Islet precursor cell (in vitro differentiated cells): ENCODE measurements at places on chromosomes 4 and X.

DNA sequence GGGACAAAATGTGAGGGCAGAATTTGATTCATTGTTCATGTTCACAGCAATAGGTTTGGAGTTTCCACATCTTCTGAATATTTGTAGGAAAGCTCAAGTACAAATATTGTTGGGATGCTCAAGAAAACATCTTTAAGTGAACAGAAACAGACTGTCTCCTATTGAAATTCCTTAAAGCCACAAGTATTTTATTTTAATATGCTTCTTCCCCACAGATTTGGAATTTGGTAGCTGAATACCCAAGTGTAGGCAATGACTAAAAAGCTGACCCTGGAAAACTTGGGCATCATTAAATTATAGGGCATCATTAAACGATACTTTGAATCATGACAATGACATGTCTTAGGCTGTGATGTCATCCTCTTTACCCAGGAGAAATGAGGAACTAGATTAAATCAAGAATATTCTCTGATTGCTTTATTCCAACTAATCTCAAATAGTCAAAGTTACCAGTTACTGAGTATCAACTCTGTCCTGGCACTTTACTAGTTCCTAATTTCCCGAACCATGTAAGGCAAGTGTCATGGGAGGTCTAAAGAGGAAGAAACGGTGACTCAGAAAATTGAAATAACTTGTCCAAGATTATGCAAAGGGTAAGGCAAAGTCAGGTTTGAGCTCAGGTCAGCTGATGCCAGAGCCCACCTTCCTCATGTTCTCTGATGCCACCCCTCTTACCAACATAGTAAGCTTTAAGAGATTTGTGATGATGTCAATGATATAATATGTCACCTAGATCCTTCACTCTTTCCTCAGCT lies 223.1 kb upstream of the LEF1 start:
- DNase-seq: no peak

GRCh38 chr4:108867476-108867875 lies 104.6 kb upstream of the ETNPPL start:
- DNase-seq: no peak

GRCh38 chr4:148159793-148160192 lies 282.4 kb downstream of the NR3C2 start:
- DNase-seq: no peak

GRCh38 chr4:185546335-185546734 lies 11.0 kb upstream of the PDLIM3 start:
- no peak for DNase-seq

GRCh38 chr4:25842229-25842845 lies 20.5 kb downstream of the SEL1L3 start:
- DNase-seq: peak; percentile 25

DNA sequence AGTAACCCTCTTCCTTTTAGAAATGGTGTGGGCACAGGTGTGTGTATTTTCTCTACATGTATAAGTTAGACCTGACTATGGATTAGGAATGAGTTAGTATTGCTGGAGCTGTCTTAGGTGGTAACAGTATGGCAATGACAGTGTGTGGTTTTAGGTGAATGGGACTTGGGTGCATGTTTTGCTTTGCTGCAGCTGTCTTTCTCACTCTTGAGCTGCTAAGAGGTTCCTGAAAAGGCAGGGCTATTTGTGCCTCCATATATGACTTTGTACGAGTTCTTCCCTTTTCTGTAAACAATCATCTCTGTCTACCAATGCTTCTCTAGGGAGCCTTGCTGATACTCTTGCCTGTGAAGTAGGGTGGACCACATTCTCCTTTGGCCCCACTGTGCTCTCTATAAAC lies 234.8 kb upstream of the HHIP start:
- DNase-seq: no peak

DNA sequence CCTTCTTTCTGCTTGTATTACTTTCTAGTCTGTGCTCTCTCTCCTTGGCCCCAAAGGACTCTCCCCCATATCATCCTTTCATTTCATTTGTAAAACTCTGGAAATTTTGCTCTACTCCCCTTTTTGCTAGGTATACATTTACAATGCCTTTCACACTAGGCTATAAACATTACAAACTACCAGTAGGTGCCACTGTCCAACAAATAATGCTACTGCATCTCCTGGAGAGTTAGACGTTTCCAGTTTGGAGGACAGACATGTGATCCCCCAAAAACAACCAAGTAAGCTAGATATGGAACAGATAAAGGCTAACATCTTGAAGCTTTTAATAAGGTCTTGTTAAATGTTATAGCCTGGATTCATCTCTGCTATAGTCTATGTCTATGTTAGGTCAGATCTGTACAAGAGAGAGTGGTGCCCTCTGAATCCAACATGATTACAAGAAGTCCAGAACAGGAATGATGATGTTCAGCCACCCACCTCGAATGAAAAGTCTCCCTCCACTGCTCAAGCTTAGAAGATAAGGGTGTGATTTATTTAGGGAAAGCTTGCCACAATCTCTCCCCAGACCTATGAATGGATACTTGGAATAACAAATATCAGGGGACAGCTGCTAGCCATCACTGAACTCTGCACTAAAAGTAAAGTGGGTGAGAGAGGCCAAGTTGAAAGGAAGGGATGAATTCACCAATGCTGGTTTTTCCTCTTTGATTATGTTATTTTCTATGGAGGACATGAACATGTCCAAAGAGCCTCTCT lies 14.3 kb downstream of the CBR4 start:
- no peak for DNase-seq

DNA sequence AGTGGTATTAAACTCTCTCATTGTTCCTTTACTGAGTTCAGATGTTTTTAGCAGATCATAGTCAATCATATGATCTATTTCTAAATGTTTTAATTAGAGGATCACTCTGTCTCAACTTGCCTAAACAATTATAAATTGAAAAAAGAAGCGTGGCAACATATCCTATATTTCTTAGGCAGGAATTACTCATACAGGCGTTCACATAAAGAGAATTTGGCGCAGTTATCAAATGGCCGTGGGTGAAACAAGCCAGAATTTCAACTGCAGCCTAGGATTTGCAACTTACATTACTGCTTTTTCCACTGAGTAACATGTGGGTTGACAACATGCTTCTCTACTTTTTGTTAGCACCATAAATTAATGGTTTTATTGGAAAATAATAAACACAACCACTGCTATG lies 141.3 kb downstream of the CPE start:
- no peak for DNase-seq

GRCh38 chrX:150954951-150955350 lies 28.2 kb upstream of the HMGB3 start:
- DNase-seq: no peak

DNA sequence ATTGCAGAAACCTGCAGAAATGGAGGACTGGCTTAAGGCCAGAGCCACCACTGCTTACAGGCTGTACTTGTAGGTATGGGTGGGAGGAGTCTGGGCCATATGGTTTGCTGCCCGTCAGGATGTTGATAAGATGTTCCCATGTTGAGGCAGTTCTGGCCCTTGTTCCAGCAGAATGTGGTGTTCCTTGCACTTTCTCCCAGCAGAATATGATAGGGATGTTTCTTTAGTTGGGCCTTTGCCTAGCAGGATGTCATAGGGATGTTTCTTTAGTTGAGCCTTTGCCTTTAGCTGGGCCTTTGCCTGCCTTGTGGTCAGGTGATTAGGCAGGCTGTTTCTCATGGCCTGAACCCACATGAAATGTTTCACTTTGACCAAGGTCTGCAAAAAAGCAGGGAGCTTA lies 139.1 kb upstream of the PAQR3 start:
- no peak for DNase-seq

DNA sequence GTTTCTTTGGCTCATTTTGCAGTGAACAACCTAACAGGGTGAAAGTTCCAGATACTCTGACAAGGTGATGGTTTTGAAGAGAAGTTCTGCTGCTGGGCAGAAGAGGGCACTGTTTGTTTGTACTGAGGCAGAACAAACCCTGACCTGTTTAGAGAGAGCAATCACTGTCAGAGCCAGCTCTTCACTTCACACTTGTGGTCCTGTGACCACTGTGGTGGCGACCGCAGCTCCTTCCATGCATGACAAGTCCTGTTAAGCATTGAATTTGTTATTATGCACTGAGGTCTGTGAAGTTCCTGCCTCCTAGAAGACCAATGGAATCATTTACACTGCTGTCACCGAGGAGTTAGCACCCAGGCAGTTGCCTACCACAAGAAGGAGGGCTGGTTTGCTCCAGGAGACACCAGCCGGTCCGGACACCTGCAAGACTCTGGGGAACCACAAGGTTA lies 86.6 kb downstream of the ZNF330 start:
- peak; percentile 80 for DNase-seq

DNA sequence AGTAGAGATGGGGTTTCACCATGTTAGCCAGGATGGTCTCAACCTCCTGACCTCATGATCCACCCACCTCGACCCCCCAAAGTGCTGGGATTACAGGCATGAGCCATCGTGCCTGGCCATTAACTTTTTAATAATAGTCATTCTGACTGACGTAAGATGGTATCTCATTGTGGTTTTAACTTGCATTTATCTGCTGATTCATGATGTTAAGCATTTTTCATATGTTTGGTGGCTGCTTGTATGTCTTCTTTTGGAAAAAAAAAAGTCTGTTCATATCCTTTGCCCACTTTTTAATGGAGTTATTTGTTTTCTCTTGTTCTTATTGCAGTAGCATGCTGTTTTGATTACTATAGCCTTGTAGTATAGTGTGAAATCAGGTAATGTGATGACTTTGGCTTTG lies 45.8 kb downstream of the ANXA10 start:
- DNase-seq: no peak

GRCh38 chr4:23956601-23957364 lies 66.9 kb upstream of the PPARGC1A start:
- DNase-seq: peak; percentile 74

GRCh38 chr4:81634766-81635549 lies 163.3 kb upstream of the RASGEF1B start:
- no peak for DNase-seq

DNA sequence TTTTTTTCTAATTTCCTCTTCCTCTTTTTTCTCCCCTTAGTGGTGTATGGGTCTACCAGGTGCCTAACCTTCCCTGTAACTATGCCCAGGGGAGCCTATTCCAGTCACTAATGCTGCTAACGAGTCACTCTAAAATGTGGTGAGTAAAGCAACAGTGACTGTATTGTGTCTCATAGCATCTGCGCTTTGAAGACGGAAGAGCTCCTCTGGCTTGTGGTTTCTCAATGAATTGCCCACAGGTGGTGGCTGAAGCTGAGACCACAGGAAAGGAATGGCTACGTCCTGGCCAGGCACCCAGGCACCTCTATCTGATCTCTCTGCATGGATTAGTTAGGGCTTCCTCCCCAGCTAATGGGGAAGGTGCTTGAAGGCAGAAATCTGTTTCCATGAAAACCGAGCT lies 763.5 kb upstream of the FRG1 start:
- DNase-seq: peak; percentile 90

GRCh38 chrX:103831803-103832544 lies at the start of gene RAB9B:
RAB9B (minus strand) TSS chrX:103832257; CDS start chrX:103825784, 6,473 bp downstream.
- DNase-seq: peak; percentile 86

DNA sequence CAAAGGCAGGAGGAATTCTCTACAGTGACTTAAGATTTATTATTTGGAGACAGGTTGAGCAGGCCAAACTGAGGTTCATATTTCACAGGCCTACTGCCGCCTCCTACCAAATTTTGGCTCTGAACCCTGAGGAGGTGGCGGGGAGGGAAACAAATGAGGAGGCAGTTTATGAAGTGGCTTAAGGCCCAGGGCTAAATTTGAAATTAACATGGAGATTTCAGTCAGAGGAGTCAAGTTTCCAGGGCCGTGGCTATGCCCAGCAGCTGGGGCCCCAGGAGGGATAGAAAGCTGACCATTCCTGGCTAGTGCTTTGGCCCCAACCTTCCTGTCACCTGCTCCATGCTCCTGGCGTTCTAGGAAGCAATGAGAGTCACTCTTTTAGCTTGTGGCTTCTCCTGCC lies 73.4 kb upstream of the ARHGAP36 start:
- DNase-seq: no peak

DNA sequence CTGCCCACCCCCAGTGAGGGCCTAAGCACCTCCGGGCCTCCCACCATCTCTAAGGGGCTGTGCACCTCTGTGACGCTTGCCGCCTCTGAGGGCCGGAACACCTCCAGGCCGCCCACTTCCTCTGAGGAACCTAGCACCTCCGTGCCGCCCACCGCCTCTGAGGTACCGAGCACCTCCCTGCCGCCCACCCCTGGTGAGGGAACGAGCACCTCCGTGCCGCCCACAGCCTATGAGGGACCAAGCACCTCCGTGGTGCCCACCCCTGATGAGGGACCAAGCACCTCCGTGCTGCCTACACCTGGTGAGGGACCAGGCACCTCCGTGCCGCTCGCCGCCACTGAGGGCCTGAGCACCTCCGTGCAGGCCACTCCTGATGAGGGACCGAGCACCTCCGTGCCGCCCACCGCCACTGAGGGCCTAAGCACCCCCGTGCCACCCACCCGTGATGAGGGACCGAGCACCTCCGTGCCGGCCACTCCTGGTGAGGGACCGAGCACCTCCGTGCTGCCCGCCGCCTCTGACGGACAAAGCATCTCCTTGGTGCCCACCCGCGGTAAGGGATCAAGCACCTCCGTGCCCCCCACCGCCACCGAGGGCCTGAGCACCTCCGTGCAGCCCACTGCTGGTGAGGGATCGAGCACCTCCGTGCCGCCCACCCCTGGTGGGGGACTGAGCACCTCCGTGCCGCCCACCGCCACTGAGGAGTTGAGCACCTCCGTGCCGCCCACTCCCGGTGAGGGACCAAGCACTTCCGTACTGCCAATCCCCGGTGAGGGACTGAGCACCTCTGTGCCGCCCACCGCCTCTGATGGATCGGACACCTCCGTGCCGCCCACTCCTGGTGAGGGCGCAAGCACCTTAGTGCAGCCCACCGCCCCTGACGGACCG lies 977 bp downstream of the MAGEE1 start:
- peak; percentile 56 for DNase-seq

- no peak for DNase-seq
Observed at GRCh38 chrX:106069048-106069447, 30.5 kb upstream of the SERPINA7 start.

DNA sequence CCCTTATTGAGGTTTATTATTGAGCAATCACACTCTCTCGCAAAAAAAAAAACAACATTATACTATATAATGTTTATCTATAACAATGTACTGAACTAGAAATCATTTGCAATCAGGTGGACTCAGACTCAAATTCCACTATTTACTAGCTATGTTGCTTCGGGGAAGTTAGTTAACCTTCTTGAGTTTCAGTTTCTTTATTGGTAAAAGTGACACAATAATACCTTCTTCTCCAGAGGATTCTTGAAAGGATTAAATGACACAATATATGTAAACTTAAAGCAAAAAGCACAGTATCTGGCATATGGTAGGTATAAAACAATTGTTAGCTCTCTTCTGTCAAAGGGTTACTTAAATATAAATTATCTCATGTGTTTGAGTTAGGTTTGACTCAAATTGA lies 31.5 kb upstream of the HDAC8 start:
- DNase-seq: no peak

DNA sequence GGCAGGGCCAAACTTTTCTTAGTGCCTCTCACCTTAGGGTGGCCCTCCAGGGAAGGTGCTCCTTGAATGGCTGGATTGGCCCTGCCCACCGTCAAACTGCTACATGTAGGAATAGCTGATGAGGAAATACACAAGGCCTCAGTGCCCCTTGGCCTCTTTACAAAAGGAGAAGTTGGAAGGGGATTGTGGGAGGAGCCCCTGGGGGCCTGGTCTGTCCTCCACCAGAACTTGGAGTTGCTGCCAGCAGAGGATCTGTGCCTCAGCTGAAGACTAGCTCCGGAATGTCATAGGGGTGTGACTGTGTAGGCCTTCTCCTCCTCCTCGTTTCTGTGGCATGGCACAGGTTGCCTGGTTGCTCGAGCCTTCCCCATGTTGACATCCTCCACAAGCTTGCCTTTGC lies 142.7 kb downstream of the AMMECR1 start:
- DNase-seq: peak; percentile 31

GRCh38 chrX:129115104-129115503 lies 408.2 kb downstream of the SMARCA1 start:
- peak; percentile 59 for DNase-seq
